ENCODE measurements at places on chromosomes 2 and 18.

GRCh38 chr2:227570615-227571014, 28.1 kb upstream of the SCYGR2 start:
- DNase-seq = no peak

DNA sequence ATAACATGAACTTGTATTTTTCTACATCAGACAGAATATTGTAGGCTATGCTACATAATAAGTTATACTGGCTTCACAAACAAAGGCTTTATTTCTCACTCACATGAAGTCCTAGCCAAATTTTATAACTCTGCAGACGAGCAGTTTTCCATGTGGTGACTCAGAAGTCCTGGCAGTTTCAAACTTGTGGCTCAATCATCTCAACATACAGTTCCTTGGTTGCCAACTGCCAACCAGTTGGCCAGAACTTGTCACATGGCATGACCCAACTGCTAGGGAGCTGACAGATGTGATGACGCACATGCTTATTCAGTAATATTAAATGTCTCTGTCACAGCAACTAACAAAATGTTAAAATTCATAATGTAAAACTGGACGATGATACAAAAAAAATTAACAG, 63.8 kb upstream of the ZC3H15 start:
- peak; percentile 91 for DNase-seq

- peak; percentile 64 for DNase-seq
These were observed 231.9 kb upstream of the SIX2 start for GRCh38 chr2:45241061-45241561.

DNA sequence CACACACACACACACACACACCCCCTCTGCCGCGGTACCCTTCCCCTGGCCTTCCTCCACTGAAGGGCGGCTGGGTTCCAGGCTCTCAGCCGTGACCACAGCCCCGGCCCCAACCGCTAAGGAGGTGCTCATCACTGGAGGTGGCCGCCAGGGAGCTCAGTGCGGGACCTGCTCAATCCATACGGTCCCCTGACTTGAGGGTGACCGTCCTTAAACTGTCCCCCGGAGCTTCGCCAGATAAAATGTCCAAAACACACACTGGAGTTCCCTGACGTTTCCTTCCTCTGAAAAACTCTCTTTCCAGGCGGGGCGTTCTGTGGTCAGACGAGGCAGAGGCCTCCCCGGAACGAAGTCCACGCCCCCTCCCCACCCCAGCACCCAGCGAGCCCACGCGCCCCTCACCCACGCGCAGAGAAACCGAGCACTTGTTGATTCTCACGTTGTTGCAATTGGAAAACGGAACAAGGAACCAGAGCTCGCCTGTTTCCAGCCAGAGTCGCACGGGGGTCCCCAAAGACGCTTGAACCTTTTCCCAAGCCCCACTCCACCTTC, 1.4 kb downstream of the MBP start:
- DNase-seq = no peak

DNA sequence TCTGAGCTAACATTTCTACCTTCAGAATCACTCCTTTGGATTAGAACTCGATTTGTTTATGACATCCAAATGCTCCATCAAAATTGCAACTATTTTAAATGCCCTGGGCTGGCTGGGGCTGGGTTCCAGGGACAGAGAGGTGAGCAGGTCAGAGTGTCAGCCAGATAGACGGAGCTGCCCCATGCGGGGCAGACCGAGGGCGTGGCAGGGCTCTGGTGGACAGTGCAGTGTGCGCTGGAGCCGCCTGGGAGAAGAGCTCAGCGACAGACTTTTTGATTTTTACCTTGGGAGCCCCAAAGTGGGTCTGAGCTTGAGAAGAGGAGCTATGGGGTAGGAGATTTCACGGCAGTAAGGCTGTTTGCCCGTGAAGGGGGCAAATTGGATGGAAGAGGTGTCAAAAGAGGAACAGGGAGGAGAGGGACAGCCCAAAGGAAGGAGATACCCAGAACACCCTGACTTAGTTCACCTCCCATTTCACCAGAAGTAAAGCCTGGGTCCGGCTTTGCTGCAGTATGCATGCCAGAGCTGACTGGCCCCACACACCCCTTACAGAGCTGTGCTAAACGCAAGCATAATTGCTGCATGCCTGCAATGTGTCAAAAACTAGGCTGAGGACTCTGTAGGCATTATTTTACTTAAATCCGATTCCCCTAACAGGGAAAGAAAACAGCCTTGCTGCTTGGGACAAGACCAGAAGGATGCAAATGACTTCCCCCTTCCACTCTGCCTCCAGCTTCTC, 33.7 kb downstream of the EN1 start:
- no peak for DNase-seq

DNA sequence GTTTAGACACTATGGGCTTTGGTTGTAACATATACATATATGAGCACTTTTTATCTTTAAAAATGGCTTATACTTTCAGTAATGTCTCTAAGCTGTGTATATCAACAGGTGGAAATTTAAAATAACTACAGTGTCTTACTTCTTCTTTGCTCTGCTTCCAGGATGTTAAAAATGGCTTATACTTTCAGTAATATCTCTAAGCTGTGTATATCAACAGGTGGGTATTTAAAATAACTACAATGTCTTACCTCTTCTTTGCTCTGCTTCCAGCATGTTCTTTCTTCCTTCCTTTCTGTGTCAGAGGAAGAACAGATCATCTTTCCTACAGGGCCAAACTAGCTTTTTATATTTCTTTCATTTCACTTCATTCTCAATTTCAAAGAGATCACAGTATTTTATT, 689.6 kb downstream of the EPHA4 start:
- no peak for DNase-seq

DNA sequence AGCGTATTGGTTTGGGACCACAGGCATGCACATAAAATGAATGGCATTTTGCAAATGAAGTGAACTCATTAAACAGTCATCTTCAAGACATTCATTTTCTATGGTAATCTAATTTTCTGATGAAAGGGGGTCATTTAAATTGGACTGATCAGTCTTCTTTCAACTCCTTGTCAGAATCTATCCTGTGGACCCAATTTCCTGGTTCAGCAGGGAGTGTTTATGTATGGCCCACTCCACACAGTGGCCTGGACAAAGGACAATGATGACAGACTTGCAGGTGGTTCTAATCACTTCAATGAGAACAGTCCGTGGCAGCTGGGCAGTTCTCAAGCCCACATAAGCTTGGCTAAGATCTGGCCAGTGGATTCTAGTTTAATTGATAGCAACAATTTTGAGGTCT, 448.1 kb downstream of the DCDC2C start:
- DNase-seq = no peak

GRCh38 chr2:58796239-58796910, 555.2 kb upstream of the FANCL start:
- DNase-seq = no peak

DNA sequence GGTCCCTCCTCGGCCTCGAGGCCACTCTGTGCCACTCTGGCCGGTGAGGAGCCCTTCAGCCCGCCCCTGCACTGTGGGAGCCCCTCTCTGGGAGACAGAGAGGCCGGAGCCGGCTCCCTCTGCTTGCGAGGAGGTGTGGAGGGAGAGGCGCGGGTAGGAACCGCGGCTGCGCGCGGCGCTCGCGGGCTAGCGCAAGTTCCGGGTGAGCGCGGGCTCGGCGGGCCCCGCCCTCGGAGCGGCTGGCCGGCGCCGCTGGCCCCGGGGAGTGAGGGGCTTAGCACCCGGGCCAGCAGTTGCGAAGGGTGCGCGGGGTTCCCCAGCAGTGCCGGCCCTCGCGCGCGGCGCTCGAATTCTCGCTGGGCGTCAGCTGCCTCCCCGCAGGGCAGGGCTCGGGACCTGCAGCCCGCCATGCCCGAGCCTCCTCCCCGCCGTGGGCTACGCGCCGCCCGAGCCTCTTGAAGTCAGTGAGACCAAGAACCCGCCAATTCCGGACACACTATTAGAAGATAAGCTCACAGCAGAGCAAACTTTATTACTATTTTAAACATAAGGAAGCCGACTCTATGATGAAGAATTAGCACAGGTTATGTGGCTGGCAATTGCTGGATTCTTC, 825.8 kb upstream of the FANCL start:
- DNase-seq = no peak

DNA sequence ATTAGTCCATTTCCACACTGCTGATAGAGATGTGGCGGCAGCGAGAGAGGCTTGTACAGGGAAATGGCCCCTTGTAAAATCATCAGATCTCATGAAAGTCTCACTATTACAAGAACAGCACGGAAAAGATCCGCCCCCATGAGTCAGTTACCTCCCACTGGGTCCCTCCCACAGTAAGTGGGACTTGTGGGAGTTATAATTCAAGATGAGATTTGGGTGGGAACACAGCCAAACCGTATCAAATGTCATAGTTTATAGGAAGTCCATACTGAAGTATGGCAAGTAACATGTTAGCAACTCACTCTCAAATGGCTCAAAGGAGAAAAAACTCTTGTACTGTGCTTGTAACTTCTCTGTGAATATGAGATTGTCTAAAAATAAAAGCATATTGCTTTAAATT, 56.1 kb downstream of the FARP2 start:
- DNase-seq = peak; percentile 92

DNA sequence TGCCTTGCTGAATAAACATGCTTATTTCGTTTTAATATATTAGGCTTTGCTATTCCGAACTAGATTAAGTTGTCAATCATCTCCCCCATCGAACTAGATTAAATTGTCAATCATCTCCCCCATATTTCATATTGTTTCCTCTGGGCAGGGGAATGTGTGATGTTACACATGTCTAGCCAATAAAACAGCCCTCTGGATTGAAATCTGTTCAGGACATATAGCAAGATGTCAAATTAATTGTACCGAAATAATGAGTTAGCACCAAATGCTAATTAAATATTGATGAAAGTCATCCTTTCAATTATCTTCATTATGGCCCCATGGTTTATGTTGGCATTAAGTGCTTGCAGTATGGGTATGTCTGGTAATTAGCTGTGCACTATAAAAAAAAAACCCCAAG, 135.5 kb downstream of the SPOPL start:
- no peak for DNase-seq

- no peak for DNase-seq
These were observed 26.2 kb downstream of the CERS6 start for GRCh38 chr2:168482269-168482668.

DNA sequence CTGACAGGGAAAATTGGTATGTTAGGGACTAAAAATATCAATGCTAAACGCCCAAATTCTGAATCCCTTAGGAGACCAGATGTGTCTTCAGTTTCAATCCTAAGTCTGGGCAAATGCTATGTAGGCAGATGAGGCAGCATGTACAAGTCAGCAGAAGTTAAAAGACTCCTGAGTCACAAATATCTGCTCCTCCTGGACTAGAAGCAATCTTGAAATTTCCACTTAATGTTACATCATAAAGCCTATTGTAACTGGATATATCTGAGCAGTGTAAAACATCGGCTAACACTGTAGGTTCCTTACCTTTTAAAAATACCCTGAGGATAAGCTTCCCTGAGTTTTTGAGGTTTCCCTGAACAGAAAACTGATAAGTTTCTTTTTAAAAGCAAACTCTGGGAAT, 1087.6 kb upstream of the PIK3C3 start:
- DNase-seq = peak; percentile 88

DNA sequence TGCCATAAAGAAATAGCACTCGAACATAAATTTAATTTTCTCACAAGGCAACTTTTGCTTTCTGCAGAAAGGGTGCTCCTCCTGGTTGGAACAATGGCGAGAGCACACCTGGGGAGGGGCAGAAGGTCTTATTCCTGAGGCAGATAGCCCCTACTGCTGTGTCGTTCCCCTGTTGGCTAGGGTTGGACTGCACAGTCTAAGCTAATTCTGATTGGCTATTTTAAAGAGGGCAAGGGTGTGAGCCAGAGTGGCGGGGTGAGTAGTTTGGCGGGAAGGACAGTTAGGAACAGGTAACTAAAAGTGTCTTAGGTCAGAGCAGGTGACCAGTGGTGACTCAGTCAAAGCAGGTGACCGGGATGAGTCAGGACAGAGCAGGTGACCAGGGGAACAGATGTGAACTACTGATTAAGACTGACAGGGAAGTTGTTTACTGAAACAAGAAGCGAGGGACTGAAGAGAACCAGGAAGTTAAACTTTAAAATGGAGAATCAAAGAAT, 49.7 kb upstream of the AGAP1 start:
- no peak for DNase-seq

GRCh38 chr18:58776084-58776483, 88.6 kb upstream of the ZNF532 start:
- DNase-seq = no peak

DNA sequence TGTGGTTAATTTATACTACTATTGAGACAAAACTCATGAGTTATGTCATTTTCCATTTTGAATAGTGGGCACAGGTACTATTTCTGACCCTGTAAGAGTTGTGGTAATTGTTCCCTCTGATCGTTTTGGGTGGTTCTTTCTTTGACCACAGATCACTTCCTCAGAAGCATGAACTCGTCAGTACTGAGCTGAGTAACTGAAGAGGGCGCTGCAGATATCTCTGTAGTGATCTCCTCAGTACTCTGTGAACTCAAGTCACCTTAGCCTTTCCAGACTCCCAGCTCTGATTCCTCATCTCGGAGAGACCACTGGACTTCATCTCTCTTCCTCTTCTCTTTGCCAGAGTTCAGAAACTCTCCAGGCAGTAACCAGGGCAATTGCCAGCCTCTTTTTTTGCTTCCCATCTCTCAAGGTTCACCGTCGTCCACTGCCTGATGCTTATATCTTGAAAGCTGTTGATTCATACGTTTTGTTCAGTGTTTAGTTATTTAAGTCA, 9.4 kb upstream of the IL1RL1 start:
- no peak for DNase-seq

DNA sequence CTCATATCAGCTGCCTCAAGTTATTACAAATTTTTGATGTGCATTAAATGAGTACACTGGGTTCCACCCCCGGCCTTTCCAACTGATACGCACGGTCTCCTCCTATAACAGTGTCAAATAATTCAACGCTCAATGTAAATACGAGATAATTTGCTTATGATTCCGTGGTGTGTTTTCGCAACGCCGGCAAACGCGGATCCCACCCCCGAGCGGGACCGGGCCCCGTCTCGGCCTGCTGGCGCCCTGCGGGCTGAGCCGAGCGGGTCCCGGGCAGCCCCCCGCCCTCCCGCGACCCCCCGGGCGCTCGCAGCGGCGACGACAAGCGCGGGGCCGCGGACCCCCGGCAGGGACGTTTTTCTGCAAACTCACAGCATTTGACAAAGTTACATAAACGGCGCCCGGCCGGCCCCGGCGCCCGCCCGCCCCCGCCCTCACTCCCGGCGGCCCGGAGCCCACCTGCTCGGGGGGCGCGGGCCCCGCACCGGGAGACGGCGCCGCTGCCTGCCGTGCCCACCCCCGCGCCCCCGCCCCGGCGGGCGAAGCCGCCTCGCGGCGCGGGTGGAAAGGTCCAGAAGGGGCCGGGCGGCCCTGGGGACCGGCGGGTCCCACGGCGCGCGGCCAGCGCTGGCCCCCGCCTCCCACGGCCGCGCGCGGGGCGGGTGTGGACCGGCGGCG, 762 bp downstream of the HDAC4 start:
- DNase-seq = no peak

GRCh38 chr18:55585920-55586561, 2.0 kb downstream of the TCF4 start:
- DNase-seq = no peak

GRCh38 chr2:36562240-36562639, 35.7 kb downstream of the FEZ2 start:
- peak; percentile 70 for DNase-seq

GRCh38 chr2:120709608-120710041, 26.0 kb upstream of the GLI2 start:
- no peak for DNase-seq

Data from foreskin fibroblast (primary cell).